ENCODE measurements at places on chromosomes 2 and 18.

DNA sequence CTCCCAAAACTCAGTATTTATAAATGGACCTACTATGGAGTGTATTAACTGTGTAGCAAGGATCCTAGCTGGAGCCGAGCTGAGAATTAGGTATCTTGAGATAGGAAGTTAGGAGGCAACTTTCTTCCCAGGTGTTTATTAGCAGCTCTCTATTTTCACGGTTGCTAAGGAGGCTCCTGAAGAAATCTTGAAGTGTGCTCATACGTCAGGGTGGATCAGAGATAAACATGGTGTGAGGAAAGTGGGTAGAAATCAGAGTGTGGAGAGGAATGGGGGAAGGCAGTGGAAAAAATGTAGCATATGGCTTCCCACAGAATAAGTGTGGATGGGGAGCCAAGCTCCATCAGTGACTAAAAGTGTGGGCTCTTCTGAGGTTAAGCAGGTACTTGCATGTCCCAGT, 104.3 kb downstream of the ABCA12 start:
- no peak for DNase-seq

GRCh38 chr2:54459037-54459441, 2.9 kb downstream of the SPTBN1 start:
- DNase-seq: no peak

DNA sequence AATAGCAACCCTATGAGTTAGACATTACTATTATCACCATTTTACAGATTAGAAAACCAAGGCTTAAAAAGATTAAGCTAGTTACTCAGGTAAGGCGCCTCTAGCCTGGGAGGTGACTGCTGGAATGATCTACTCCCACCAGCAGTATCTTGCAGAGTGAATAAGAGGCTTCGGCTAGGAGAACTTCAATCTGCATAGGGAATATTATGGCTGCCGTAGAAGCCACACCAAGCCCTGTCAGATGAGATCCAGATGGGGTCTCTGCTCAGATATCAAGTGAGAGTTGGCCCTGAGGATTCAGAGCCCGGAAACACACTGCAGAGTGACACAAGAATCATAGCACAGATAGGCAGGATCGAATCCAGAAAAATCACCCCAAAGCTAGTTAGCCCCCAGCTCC, 21.5 kb upstream of the PKDCC start:
- no peak for DNase-seq

- no peak for DNase-seq
Measured at GRCh38 chr2:5988120-5988519, 295.9 kb downstream of the SOX11 start.

DNA sequence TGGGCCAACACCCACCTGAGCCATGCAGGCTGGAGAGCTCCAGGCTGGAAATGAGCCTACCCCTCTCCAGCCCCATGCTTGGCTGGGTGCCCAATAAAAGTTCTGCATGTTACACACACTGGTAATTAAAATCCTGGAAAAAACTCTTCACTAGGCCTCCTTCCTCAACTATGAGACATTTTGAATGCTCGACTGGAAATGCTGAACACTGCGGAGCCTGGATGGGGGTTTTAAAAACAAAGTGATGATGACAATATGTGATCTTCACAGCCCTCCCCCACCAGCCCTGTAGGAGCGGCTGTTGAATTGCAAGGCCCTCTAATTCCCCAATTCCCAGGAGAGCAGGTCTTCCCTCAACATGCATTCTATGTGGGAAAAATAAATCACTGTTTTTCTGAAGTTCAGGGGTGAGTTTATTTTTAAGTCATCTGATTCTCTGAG, 179.2 kb downstream of the TTC32 start:
- no peak for DNase-seq

DNA sequence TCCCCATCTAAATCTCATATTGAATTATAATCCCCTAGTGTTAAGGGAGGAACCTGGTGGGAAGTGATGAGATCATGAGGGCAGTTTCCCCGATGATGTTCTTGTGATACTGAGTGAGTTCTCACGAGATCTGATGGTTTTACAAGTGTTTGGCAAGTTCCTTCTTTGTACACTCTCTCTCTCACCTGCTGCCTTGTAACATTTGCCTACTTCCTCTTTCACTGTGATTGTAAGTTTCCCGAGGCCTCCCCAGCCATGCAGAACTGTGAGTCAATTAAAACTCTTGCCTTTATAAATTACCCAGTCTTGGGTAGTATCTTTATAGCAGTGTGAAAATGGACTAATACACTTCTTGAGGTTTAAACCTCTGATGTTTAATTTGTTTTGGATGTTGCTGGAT, 177.5 kb downstream of the CD8B2 start:
- no peak for DNase-seq

DNA sequence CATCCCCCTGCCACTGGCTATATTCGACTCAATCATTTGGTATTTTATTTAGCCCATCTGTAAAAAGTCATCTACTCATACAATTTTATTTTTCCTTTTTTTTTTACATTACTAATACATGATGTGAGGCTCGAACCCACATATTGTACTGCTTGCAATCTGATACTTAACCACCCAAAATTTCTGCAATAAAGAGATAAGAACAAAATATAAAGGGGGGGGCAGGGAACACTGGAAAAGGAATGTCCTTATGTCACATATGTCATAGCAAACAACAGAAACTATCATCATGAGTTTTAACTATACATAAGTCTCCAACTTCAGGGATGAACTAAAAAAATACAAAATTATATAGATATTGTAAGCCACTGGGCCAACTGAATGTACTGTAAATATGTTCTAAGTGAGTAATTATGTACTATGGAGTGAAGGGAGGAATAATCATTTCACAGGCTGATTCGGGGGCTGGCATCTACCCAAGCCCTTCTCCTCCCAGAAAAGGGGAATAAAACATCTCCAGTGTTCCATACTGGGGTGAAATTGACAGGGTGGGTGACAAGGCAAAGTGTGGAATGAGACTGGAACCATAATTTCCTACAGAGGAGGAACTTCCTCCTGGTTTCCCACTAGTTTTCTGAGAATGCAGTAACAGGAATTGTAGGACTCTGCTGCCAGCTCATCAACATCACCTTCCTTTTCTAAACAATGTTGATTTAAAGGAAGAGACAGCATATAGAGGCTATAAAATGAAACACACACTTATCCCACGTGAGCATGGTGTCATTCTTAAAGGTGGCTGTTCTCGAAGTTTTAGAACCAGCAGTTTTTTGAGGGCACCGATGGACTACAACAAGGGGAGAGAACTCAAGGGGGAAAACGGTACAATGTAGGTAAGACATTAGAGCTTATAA, 79.5 kb downstream of the FARSB start:
- no peak for DNase-seq

DNA sequence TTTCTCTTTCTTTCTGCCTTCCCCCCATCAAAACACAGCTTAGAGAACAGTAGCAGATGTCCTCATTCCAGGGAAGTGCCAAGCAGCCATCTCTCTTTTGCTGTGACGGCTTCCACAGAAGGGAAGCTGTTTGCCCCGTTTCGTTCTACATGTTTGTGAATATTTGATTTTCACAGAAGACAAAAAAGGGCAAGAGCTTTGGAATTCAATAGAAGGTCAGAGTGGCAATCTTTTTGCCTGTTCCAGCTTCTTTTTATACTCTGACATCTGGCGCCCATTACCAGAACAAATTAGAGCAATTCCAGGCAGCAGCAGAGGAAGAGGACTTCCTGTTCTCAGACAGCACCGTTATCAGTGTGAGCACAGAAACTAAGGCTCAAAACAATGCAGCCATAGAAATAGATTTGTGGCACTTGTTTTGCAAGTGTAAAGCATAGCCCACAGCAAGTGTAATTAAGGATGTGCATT, 79.0 kb upstream of the CDH19 start:
- DNase-seq: no peak

- no peak for DNase-seq
Measured at GRCh38 chr2:72198532-72199241, 51.0 kb upstream of the CYP26B1 start.

Measured in cortex of kidney (tissue), 1 donor.